ENCODE measurements at places on chromosomes 6 and 20.

GRCh38 chr6:154298297-154298696 lies 58.3 kb downstream of the IPCEF1 start:
- no peak for DNase-seq

DNA sequence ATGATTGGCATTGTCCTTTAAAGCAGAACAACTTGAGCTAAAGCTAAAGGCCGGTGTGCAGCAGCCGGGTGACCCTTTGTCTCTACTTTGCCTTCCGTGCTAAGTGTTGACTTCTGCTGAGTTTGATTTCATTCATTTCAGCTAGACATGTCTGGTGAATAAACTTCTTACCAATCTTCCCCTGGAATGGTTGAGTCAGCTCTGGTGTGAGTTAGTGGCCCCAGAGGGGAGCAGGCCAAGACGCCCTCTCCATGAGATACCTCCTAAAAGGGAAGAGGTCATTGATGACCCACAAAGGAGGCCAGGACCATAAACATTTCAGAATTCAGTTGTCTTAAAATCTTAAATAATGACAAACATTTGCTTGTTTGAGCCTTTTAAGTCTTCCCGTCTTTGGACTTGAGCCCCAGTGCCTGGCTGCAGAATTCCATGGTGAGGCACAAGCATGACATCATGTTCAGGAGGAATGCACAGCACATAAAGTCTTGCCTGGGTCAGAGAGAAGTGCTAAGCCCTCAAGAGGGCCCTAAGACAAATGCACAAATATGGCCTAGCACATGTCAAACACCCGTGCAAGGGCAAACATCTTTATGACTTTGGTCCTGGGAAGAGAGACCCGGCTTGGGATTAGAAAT lies 96.3 kb upstream of the NEDD9 start:
- no peak for DNase-seq

DNA sequence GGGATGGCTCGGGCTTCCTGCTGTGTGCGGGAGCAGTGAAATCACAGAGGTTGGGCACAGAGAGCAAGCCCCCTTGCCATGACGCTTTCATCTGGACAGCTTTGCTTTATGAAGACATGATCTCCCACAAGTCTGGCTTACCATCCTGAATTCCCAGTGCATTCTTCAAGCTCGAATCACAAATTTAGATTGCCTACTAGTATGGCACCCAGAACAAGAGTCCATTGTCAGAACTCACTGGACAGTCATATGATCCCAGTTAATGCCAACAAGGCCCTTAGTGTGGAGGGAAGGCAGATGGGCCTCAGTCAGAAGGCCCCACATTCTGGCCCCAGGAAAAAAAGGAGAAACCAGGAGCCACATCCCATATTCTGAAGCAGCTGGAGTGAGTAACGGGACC lies 147.3 kb upstream of the FOXQ1 start:
- no peak for DNase-seq

DNA sequence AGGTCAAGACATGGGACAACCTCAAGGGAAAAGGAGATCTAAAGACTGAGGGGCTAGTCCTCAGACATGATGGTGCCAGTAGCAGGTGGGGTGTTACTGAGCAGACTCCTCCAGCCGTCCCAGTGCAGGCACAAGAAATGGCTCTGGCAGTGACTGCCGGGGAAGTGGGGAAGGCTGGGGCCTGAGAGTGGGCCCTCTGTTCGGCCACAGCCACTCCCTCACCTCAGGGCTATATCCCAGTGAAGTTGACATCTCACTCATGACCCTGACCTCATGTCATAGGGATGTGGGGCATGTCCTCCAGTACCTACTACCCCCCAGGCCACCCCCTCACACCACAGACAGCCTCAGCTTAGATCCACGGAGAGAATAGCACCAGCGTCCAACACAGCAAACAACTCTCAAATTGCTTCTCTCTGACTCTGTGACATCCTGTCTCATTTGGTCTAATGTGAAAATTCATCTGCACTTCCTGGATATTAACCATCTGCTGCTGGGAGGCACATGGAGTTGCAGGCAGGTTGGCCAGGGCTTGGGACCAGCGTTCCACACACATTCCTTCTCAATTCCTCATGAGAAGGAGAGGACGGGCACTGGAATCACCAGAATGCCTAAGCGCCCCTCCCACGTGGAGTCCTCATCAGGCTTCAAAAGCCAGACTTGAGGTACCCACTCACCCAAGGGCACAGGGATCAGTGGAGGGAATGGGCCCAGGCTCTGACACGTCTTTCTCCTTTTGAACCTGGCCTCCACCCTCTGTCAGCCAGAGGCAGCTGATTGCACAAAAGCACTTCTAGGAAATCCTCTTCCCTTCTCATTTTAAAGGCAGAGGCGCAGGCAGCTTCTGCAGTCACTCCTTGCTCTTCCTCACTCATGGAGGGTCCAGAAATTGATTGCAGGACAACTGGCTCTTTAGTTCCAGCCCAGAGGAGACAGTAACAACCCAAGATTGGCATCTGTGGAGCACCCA lies 163.6 kb upstream of the CST7 start:
- DNase-seq = no peak

GRCh38 chr6:141460743-141461484 lies 671.8 kb upstream of the GJE1 start:
- no peak for DNase-seq

Measured in D721Med (cell line).